ENCODE measurements at places on chromosomes 7 and 10.

DNA sequence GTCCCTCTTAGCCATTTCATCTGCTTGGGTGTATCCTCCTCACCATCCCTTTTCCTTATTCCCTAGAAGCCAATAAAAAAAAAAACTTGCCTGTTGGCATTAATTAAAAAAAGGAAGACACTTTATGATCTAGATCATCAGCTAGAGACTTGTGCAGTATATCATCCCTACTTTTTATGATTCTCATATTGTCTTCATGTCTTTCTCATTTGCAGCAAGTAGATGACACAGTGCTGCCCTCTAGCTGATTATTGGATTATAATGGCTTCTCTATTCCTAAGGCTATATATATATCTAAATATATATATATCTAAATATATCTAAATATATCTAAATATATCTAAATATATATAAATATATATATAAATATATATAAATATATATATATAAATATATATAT is 272.4 kb upstream of the LRGUK start:
- peak; percentile 65 for DNase-seq

GRCh38 chr10:70546584-70546983 is 56.0 kb downstream of the PRF1 start:
- DNase-seq = no peak

DNA sequence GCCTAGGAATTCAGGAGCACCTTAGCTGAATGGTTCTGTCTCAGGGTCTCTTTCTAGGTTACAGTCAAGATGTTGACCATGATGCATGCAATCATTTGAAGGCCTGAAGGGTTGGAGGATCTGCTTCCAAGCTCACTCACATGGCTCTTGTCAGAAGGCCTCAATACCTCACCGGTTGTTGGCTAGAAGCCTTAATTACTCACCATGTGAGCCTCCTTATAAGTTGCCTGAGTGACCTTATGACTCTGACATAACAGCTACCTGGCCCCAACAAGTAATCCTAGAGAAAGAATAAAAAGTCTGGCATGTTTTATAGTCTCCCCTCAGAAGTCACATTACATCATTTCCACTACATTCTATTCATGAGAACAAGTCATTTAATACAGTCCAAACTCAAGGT is 3.4 kb upstream of the C1GALT1 start:
- DNase-seq = no peak

GRCh38 chr10:132934953-132935352 is 7.4 kb downstream of the CFAP46 start:
- DNase-seq = no peak

GRCh38 chr7:26633557-26633956 is 230.8 kb downstream of the SKAP2 start:
- DNase-seq = no peak

DNA sequence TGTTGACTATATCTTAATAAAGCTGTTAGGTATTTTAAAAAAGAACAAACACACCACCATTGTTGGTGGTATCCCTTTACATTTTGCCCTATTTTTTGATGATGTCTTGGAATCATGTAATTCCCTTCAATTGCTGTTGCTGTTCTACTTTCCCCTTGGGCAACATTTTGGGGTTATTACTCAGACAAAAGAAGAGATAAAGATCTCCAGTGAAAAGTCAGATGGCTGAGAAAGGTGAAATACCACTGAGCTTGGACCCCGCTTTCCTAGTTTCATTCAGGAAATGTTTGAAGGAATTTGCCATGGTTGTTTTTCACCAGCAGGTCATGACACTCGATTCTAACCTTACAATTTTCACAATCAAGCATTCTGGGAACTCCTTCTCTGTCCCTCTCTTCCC is 84.6 kb downstream of the MACC1 start:
- no peak for DNase-seq

Measured in astrocyte of the spinal cord (primary cell).